ENCODE measurements at places on chromosomes 1 and 21. TPM values are rescaled to one million over a fixed set of nuclear protein-coding genes. Genes with fewer than 3 reads are reported as not detected.

The ELK4 gene
- total RNA-seq: 8.6 TPM

The ST6GALNAC5 gene
- not detected for total RNA-seq

The LCE3D gene
- 0.69 TPM for total RNA-seq

The PPIAL4G gene
- total RNA-seq: not detected

The CCDC185 gene
- total RNA-seq: 0.05 TPM

The FCRLA gene
- not detected for total RNA-seq

The RAB42 gene
- total RNA-seq: 2.1 TPM

The PCAT6 gene
- 3.1 TPM for total RNA-seq

The CFHR1 gene
- 0.39 TPM for total RNA-seq

The TTC24 gene
- not detected for total RNA-seq

The SYNC gene
- total RNA-seq: 10.8 TPM
